ENCODE measurements at places on chromosomes 3 and 15. TPM values are rescaled to one million over a fixed set of nuclear protein-coding genes. Genes with fewer than 3 reads are reported as not detected.
A peak's percentile ranks its signal among the peaks of the same experiment; 100 is the strongest.

- DNase-seq: no peak
Measured at GRCh38 chr15:74312445-74313007, 54.9 kb downstream of the CYP11A1 start.

- no peak for DNase-seq
Measured at GRCh38 chr3:16789344-16790120, 95.2 kb upstream of the PLCL2 start.

GRCh38 chr3:71885006-71885405 lies 100.1 kb upstream of the PROK2 start:
- no peak for DNase-seq

- no peak for DNase-seq
Measured at GRCh38 chr3:50637011-50637410, 20.1 kb downstream of the MAPKAPK3 start.

DNA sequence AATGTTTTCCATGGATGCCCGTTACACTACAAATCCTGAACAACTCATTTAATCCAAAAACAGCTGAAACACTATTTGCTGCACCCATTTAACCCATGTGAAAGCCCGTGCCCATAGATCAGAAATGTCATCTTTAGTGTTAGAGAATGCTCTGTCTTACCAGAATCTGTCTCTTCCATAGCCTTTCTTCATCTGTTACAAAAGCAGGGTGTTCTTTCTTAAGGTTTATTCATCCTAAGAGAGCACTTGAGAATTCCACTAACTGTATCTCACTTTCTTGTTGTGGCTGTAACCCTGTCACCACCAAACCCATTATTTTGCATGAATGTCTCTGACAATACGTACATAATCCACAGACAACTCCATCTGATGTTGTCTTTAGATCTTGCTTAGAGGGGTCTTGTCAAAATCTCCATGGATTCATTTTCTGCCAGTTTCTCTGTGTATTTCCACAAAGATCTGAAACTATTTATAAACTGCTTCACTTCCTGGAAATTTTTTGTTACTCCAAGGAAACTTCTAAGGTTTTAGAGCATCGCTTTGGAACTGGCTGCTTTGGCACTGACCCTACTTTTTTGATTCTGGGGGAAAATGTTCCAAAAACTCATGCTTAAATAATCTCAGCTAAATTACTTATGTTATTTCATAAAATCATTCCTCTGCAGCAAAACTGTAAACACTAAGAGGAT lies 167.8 kb upstream of the CCDC54 start:
- no peak for DNase-seq

DNA sequence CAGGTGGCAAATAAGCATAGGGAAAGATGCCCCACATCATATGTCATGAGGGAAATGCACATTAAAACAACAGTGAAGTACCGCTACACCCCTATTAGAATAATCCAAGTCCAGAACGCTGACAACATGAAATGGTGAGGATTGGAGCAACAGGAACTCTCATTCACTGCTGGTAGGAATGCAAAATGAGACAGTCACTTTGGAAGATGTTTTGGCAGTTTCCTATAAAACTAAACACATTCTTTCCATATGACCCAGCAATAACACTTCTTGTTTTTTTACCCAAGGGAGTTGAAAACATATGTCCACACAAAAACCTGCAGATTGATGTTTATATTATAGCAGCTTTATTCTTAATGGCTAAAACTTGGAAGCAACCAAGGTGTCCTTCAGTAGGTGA lies 116.4 kb upstream of the TOPAZ1 start:
- no peak for DNase-seq

GRCh38 chr15:100339999-100340398 lies 1.8 kb downstream of the ADAMTS17 start:
- no peak for DNase-seq

DNA sequence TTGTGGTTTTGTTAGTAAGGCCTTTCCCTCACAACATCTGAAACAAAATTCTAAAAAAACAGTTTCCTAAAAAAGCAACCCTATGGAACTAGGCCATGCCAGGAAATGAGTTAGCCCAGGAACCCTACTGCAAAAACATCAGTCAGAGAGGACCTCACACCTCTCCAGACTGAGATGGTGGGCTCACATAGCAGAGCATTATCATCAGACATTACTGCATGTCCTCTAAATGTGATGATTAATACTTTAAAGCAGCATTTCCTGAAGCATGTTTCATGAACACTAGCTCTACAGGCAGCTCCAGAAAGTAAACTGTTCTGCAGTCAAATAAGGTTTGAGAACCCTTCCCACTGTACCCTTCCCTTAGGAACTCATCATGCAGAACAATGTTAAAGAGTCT lies 232.3 kb upstream of the MRPL3 start:
- no peak for DNase-seq

DNA sequence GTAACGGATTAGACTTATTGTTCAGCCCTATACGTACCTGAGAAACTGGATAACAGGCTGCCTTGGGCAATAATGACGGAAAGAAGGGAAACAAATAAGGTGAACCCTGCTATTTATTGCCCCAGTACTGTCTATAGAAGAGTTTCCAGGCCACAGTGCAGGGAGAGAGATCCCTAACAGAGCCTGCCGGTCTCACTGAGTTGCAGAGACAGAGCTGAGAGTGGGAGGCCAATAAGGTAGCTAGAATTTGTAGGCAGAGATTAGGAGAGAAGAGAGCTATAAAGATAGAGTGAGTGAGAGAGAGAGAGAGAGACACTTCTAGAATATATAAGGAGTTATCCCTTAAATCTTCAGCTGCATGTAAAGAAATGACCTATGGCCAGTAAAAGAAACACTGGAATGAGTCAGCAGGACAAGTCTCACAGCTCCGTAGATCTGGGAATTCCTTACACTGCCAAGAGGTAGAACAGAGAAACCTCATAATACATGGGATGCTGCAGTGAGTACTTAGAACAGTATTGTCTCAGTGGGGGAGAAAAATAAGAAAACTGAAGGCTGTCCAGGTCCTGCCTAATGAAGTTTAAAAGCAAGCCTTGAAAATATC lies 51.8 kb downstream of the ST3GAL6 start:
- peak; percentile 45 for DNase-seq

Gene ADGRG7
- 0.08 TPM for total RNA-seq

Gene ITGB5
- total RNA-seq: 414 TPM
